ENCODE measurements at places on chromosomes 2 and 18.
A peak's percentile ranks its signal among the peaks of the same experiment; 100 is the strongest.

- DNase-seq = no peak
Observed at GRCh38 chr2:108945969-108946368, 43.1 kb downstream of the EDAR start.

DNA sequence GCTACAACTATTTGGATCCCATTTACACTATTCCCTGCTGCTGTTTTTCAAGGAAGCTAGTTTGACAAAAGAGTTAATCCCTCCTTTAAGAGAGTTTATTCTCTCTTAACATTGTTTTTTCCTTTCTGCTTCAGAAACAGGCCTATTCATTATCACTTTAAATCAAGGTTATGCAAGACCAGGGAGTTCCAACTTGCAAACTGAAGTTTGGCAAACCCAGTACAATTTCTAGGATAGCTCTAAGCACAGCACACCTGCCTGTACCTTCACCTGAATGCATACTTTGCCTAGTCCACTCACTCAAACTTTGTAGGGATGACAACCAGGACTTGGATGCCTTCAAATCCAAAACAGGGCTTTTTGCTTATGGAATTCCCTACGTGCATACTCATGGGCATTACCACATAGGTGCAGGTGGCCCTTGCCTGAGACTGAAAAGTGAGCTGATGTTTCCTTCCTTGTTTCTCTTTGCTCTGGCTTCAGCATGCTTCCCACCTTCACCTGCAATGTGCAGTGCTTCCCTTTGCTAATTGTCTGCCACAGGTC is 193.8 kb upstream of the MMADHC start:
- no peak for DNase-seq

GRCh38 chr2:47203995-47204394 is 48.9 kb upstream of the STPG4 start:
- no peak for DNase-seq

- no peak for DNase-seq
Observed at GRCh38 chr2:210727549-210727948, 171.2 kb downstream of the CPS1 start.

GRCh38 chr18:46950064-46950656 is 32.8 kb downstream of the KATNAL2 start:
- DNase-seq = peak; percentile 17

DNA sequence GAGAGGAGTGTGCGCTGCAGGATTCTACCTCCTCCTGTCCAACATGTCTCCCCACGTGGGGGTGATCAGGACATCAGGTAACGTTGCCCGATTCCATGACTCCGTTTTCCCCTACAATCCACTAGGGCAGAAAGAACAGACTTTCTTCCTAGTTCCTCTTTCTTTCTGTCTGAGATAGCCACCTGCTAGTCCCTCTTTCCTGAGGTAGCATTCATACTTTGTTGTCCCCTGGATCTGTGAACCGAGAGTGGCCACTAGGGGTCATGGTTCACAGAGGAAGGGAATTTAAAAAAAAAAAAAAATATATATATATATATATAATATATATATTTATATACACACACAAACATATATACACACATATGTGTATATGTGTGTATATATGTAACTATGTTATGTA is 210.0 kb upstream of the ZNF521 start:
- DNase-seq = peak; percentile 33

DNA sequence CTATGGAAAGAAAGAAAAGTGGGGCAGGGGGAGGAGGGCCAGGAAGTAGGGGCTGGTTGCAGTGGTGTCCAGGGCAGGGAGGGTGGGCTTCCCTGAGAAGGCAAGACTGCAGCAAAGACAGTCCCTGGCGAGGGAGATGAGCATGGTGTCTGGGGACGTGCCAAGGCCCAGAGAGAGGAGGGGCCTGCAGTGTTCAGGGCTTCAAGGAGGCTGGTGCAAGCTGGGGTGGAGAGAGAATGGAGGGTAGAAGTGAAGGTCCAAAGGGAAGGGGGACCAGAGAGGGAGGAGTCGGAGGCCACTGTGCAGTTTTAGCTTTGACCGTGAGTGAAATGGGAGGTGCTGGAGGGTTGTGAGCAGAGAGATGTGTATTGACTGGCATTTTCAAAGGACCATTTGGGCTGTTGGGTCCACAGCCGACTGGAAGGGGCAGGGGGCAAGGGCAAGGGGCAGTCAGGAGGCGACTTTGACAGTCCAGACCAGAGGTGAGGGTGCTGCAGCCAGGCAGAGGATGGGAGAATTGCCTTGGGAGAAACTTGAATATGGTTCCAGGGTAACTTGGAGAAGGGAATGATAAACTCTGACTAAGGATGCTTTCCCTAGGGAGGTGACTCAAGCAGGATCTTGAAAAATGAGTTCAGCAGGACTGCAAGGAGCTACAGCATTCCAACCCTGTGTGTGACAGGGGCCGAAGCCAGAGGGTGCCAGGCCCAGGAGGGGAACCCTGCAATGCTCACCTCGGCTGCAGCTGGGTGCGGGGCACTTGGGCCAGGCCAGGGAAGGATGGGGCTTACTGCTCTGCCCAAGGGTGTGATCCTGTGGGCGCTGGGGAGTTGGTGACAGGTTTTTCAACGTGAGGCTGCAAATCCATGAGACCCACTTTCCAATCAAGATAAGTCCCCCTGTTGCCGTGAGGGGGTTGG is 177.1 kb upstream of the HAAO start:
- peak; percentile 81 for DNase-seq

DNA sequence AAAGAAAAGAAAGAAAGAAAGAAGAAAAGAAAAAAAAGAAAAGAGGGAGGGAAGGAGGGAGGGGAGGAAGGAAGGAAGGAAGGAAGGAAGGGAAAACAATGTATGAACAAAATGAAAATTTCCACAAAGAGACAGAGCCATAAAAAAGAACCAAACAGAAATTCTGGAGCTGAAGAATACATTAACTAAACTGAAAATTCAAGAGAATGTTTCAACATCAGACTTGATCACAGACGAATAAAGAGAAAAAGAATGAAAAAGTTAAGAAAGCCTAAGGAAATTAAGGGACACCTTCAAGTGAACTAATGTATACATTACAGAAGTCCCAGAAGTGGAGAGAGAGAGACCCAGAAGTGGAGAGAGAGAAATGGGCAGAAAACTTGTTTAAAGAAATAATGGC is 60.9 kb upstream of the RAB6C start:
- DNase-seq = no peak

DNA sequence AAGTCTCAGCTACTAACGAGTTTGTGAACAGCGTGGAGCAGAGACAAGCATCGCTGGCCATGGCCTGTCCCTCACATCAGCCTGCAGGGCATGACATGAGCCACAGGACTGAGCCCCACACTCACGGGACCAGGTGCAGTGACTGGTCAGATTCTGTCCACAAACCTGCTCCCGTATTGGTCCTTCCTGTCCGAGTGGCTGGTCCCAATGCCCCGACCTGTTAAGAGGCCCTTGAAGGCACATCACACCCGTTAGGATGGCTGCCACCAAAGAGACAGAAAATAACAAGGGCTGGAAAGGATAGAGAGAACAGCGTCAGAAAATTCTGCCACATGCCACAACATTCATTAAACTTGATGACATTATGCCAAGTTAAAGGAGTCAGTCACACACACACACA is 403.2 kb upstream of the MYT1L start:
- DNase-seq = no peak

Data from HCEC 1CT (cell line).